ENCODE measurements at places on chromosomes 11 and 22.

DNA sequence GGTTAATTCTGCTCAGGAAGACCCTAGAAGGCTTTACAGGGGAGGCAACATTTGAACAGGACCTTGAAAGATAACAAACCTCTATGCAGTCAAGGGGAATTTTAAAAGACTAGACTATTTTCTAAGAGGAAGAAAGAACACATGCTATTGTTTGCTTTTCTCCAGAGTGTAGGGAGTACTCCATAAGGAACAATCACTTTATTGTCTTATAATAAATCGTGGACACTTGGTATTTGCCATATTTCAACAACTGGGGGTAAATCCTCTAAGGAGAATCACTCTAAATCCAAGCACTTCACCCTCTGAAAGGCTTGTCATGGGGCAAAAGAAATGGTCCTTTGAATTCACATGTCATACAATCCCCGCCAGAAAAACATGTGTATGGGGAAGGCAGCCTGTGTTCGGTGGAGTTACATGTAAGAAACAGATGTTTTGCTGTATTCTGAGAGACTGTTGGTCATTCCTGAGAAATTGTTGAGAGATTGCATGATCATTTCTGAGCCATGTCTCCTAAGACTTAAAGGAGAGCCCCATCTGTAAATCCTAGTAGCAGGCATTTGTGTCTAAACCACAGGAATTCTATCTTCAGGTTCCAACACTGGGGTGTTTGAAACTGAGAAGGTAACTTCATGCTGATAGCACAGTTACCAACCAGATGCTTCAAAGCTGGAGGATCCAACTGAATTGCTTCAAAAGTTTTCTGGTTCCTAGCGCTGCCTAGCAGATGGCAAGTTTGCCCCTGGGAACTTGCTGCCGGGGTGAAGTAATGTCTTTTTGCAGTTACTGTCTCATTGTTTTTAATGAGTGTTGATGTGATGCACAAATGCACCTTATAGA, 66.8 kb downstream of the FZD4 start:
- no peak for DNase-seq

DNA sequence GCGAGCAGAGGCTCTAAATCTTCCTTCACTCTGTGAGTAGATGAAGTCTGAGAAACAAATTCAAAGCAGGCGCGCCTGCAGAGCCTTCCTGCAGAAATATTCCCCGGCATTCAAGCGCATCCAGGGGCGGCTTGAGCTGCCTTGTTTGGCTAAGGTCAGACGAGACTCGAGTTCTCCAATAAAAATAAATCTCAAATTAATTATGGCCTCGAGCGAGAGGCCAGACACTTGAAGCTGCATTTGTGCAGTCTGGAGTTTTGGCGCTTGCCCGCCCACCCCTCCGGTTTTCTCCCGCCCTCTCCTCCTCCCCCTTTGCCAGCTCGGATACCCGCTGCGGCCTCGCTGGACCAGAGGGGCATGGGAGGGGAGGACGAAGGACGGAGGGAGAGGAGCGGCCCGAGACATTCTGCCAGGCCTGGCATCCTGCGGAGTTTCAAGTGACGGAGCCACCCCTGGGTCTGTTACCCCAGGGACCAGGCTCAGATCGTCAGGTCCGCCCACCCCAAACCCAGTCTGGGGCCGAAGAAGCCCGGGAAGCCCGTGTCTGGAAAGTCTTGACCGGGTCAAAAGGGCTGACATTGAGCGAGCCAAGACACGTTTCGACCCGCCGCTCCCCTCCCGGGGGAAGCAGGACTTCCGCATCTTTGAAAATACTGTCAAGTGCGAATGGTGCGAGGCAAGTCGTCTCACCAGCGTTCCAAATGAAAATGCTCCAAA, 3.8 kb upstream of the FLI1 start:
- DNase-seq: no peak

DNA sequence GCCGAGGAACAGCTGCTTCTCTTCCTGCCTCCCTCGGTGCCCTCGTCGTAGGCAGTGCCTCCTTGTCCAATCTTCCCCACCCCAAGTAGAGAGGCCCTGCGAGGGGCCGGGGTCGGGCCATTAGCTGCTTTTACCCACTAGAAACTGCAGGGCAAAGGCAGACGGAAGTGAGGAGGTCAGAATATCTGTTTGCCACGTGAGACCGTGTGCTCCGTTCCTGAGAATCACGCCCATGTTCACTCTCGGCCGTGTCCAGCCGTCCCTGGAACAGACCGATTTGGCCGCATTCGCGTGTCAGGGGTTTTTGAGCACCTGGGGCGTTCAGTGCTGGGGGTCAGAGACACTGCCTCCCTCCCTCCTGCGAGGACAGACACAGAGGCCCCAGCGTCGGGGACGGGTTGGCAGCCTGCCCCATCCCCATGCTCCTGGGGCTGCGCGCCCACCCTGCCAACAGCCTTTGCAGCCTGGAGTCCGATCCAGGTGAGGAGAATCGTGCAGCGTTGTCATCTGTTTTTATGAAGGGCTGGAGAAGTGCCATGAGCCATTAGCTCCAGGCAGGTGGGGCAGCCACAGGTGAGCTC, 982.2 kb downstream of the BRD1 start:
- no peak for DNase-seq

- no peak for DNase-seq
Observed at GRCh38 chr22:44409974-44410316, 88.1 kb downstream of the RTL6 start.

All from progenitor cell of endocrine pancreas (in vitro differentiated cells).